ENCODE measurements at places on chromosomes 12 and 14. TPM values are rescaled to one million over a fixed set of nuclear protein-coding genes. Genes with fewer than 3 reads are reported as not detected.

C12orf60 gene
- 2.0 TPM for total RNA-seq

KCNH3 gene
- 2.3 TPM for total RNA-seq

TMEM30B gene
- 0.81 TPM for total RNA-seq

PRKD1 gene
- 2.2 TPM for total RNA-seq

ZNF384 gene
- total RNA-seq = 55.4 TPM

RABGGTA gene
- total RNA-seq = 18.2 TPM

MYL6 gene
- 2,090 TPM for total RNA-seq

GZMB gene
- not detected for total RNA-seq

C14orf119 gene
- 103 TPM for total RNA-seq

PAWR gene
- 42.7 TPM for total RNA-seq

CLEC2A gene
- not detected for total RNA-seq

SOAT2 gene
- total RNA-seq = 0.24 TPM

BICDL1 gene
- total RNA-seq = 4.9 TPM

MLH3 gene
- 18.4 TPM for total RNA-seq

FAM222A gene
- 3.4 TPM for total RNA-seq
